Activated T-helper 1 cell treated with anti-CD3 and anti-CD28 coated beads, Interleukin-12 subunit alpha, Interleukin-12 subunit beta, Interleukin-2, Interleukin-4 antibody, amounts not matched to agents 30 ng/mL and 10 ng/mL and 1 ng/mL, durations not matched to agents 14 hours and 24 hours and 36 hours (primary cell): ENCODE measurements at places on chromosomes 3 and 15. TPM values are rescaled to one million over a fixed set of nuclear protein-coding genes. Genes with fewer than 3 reads are reported as not detected.

LMAN1L gene
- total RNA-seq: 0.75 and 0.93 TPM in 2 replicates

GLDN gene
- total RNA-seq: 0.15 TPM in 1 of 2 replicates, not detected in the other

ISLR2 gene
- total RNA-seq: not detected in 2 replicates

VIPR1 gene
- 0.69 and 0.88 TPM in 2 replicates for total RNA-seq

MAGEF1 gene
- 16.0 and 17.3 TPM in 2 replicates for total RNA-seq

CPN2 gene
- not detected in 2 replicates for total RNA-seq

DNA sequence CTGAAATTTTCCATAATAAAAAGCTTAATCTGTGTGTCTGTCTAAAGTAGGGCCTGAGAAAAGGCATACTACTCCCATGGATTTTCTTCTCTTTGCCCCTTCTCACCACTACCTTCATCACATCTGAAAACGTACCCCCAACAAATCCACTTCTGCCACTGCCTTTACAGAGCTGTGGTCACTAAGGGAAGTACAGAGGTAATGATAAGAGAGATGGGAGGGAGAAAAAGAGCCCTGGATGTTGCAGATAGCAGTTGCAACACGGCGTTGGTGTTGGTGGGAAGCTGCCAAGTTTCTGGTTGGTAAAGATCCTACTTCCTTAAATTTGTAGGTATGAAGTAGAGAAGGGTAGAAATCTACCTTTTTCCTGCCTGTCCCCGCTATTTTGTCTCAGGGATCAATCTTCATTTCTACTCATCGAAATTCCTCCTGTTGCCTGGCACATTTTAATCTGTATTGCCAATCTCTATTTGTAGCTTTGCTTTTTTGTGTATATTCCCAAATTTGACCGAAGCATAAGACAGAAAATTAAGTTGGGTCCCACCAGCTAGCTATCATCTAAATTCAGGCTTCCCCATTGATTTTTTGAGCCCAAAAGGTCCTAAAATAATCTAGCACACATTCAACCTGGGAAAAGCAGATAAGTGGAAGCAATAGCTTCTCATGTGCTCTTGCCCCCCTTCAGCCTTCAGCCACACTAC is 102.9 kb downstream of the TFDP2 start:
- no peak for DNase-seq

GRCh38 chr3:81393251-81393650 is 368.2 kb downstream of the GBE1 start:
- no peak for DNase-seq

DNA sequence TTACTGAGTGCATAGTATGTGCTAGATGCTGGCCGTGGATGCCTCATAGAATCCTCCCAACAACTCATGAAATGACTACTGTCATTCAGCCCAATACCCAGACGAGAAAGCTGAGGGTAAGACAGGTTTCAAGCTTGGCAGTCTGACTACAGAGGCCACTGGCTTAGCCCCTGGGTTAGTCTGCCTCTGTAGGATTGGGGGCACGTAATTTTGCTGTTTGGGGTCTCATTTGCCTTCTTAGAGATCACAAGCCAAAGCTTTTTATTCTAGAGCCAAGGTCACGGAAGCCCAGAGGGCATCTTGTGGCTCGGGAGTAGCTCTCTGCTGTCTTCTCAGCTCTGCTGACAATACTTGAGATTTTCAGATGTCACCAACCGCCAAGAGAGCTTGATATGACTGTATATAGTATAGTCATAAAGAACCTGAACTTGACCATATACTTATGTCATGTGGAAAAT is 1.0 kb upstream of the CCR5 start:
- peak; percentile 47 for DNase-seq

DNA sequence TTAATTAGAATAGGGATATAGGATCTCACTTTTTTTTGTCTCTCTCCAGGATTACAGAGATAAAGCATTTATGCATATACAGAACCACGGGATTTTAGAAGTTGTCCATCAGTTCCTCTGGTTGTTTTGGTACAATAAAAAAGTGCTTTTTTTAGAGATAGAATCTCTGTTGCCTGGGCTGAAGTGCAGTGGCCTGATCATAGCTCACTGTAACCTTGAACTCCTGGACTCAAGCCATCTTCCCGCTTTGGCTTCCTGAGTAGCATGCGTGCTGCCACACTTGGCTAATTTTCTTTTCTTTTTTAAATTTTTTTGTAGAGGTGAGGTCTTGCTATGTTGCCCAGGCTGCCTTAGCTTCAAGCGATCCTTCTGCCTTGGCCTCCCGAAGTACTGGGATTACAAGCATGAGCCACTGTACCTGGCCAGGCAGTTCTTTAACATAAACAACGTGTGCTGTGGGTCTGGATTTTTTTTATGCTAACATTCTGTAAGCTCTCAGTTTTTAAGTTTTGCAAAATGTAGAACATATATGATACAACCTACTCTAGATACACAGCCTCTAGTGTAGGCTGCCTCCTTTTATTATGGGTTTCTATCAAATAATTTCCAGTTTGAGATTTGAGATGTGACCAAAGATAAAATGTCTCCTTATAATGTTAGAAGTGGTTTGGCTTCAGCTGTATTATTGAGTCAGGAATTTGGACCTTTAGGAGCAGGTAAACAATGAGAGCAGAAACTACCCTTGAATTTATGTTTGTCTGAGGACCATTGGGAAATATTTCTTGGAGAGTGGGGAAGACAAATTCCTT is 57.4 kb upstream of the ULK4 start:
- DNase-seq: no peak

GRCh38 chr3:126773167-126773566 is 69.1 kb downstream of the CHCHD6 start:
- DNase-seq: no peak

GRCh38 chr3:61863579-61863978 is 302.2 kb downstream of the PTPRG start:
- DNase-seq: no peak

DNA sequence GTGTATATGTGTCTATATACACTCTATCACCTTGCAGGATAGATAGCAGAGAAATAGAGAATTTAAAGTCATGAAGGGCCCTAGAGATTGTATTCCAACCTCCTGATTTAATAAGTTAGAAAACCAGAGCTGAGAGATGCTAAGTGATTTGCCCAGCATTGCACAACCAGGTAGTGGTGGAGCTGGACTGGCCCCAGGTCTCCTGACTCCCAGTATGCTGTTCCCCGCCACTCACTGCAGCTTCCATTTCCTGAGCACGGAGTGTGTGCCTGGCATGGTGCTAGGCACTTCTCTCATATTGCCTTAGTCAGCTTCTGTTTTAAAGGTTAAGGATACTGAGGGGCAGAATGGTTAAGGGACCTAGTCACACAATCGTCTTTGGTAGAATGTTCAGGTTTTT is 129.4 kb upstream of the KLHL25 start:
- DNase-seq: no peak

DNA sequence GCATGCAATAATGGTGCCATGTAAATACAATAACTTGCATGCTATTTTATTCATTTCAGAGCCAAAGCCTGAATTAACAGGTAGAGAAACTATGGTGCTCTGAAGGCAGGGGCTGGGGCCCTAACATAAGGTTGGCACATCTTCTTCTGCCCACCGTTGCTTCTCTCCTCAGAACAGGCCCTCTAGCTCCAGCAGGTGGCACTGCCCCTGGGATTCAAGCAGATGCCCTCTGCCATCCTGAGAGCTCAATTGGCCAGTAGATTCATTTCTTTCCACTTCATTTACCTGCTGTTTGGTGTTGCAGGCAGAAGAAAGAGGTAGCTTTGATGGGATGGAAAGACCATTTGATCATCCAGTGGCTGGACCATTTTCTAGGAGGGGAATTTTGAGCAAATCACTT is 130.5 kb downstream of the FOXB1 start:
- DNase-seq: no peak

DNA sequence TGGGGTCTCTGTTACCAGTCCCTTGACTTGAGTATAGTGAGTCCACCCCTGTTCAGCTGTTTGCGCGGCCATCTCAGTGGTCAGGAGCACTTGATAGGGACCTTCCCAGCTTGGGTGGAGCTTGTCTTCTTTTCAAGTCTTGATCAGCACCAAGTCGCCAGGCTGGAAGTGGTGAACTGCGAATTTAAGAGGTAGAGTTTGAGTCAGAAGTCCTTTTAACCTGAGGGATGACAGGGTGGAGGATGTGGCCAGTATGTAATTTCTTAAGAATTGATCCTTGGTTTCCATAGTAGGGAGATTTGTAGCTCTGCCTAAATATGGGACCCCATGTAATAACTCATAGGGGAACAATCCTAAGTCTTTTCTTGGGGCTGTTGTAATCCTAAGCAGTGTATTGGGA is 86.3 kb upstream of the XCR1 start:
- DNase-seq: no peak
